ENCODE measurements at places on chromosomes 11 and 22.

DNA sequence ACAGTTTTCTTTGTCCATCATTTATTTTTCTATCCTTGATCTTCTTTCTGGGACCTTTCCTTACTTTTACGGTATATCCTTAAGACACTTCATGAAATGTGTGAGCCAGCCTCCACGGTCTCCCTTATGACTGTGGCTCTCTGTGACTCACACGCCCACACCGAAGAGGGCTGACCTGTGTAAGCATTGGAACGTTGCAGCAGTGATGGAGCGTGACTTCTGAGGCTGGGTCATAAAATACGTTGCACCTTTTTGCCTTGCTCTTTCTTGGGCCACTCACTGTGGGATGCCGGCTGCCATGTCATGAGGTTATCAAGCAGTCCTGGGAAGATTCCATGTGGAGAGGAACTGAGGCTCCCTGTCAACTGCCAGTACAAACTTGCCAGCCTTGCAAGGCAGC, 96.3 kb upstream of the RAB1B start:
- DNase-seq = no peak

- DNase-seq = peak; percentile 31
These were observed 9.3 kb downstream of the TFIP11 start for GRCh38 chr22:26502688-26503561.

DNA sequence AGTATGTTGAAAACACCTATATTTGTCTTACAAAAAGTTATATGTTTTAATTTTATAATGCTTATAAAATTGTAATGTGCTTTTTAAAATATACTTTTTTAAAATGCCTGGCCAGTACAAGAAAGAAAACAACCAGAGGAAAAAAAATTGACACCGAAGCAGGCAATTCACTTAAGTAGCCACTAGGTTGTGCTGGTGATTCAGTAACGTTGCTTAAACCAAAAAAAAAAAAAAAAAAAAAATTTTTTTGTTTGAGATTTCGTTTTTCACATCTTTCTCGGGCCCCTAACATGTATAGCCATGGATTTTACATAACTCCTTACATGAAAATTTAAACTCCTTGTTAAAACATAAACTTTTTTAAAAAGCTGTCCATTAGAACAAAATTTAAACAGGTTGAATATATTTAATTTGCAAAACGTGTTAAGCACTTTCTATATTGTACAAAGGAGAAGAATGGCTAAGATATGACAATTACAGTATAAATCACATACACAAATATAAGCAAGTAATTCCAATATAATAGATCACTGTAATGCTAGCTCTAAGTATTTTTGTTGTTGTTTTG, 9.2 kb downstream of the OR8B4 start:
- peak; percentile 12 for DNase-seq

- DNase-seq = no peak
These were observed 120.3 kb downstream of the KCNQ1OT1 start for GRCh38 chr11:2579315-2580060.

GRCh38 chr22:44400763-44401060, 88.0 kb upstream of the SHISAL1 start:
- DNase-seq = no peak

GRCh38 chr11:2131371-2132236, 7.6 kb downstream of the IGF2 start:
- no peak for DNase-seq

- no peak for DNase-seq
These were observed 1307.8 kb upstream of the RAG2 start for GRCh38 chr11:37905707-37906417.

- DNase-seq = no peak
These were observed 13.0 kb upstream of the UBASH3B start for GRCh38 chr11:122642472-122642922.

DNA sequence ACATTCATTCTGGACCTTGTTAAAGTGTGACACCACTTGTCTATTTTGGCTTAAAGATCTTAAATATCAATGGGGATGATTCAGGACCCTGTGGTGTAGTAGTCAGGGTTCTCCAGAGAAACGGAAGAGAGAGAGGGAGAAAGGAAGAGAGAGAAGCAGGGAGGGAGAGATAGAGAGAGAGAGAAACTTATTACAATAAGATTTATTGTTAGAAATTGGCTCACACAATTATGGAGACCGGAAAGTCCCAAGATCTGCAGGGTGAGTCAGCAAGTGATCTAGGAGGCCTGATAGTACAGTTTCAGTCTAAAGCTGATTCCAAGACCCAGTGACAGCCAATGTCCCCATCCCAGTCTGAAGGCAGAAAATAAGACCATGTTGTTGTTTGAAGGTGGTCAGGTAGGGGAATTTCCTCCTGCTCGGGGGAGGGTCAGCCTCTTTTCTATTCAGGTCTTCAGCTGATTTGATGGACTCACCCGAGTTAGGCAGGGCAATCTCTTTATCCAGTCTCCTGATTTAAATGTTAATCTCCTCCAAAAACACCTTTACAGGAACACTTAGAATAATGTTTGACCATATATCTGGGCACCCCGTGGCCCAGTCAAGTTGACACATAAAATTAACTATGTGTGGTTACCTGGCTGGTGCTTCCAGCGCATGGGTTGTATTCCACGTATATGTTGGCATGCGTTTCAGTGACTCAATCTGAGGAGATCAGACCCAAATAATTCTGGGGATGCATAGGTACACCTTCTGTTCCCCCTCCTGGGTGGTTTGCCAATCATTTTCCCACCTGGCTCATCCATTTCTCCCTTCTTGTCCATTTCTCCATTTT, 1350.5 kb downstream of the TBC1D22A start:
- DNase-seq = no peak

DNA sequence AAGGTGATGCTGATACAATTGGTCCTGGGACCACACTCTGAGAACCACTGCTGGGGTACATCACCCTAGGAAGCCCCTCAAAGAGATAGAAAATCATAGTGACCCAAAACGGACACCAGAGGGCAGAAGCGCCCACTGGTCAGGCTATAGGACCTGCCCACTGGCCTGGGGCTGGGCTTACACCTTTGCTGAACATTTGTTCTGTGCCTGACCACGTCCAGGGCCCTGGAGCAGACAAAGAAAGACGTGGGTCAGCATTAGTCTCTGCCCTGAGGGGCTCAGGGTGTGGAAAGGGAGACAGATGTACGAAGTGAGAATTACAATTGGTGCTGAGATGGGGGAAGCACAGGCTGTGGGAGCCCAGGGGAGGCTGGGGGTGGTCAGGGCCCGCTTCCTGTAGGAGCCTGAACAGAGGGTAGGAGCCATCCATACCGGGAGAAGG, 14.4 kb upstream of the SERPINH1 start:
- DNase-seq = peak; percentile 80

DNA sequence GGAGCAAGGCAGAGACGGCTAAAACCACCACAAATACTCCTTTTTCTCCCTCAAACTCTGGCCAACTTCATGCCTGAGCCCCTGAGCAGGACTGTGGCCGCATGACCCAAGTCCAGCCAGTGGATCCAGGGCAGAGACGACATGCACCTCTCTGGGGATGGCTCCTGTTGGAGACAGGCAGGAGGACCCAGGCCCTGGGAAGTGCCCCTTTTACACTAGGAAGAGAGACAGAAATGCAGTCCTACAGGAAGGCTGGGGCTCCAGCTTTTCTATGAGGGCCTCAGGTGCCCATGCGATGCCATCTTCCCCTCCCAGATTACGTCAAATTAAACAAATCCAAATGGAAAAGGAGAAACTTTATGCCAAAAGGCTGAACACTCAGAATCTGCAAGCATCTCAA, 498.0 kb downstream of the BRD1 start:
- DNase-seq = no peak

DNA sequence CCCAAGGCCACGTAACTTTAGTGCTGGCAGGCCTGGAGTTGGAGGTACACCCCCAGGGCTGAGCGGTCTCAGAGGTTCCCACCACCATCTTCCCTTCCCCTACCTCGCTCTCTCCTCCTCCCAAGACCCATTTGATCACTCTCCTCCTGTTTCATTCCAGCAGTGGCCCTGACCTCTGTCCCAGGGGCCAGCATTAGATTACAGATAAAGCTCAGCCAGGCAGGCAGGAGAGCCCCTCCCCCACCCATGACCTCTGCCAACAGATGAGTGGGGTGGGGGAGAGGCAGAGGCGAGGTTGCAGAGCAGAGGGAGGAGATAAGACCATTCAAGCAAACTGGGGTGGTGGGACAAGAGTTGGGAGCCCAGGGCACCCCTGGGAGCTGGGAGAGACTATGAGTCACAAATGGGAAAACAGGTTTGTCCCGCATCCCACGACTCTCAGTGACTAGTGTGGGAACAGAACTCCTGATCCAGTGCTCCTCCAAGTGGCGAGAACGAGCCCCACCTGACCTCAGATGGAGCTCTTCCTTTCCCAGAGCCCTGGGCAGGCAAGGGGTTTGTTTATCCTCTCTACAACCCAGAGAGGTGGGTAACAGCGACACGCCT, 367.9 kb downstream of the MN1 start:
- DNase-seq = no peak

DNA sequence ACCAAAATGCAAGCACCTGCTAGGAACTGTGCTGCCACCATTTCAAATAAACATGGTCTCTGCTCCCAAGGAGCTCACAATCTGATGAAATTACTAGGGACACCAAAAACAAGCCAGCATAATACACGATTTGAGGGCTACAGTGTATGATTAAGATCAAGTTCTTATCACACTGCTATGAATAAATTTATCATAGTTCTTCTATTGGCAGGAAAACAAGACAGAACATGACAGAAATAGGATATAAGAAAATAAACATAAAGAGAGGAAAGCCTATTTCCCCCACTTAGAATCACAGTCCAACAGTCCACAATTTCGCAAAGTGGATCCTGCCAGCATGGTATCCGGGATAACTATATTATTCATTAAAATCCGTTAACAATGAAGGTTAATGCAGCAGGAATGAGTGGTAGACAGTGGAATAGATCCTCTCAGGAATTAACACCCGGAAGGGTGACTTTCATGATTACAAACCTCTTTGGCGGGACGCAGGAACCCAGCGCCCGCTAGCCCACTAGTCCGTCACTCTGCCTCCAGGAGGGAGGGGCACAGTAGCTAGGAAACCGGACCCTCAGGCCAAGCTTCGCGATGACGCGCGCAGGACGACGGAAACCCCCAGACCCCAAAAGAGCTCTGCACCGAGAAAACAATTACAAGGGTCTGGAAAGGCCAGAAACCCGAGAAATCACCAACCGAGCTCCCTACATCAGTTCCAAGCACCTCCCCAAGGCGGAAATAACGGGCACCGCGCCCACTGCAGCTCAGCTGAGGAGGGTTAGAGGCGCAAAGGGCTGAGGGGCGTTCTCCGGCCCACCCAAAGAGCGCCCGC, 607 bp downstream of the CCDC82 start:
- DNase-seq = peak; percentile 35

- no peak for DNase-seq
These were observed 6.3 kb downstream of the DEPDC7 start for GRCh38 chr11:33021937-33022336.

DNA sequence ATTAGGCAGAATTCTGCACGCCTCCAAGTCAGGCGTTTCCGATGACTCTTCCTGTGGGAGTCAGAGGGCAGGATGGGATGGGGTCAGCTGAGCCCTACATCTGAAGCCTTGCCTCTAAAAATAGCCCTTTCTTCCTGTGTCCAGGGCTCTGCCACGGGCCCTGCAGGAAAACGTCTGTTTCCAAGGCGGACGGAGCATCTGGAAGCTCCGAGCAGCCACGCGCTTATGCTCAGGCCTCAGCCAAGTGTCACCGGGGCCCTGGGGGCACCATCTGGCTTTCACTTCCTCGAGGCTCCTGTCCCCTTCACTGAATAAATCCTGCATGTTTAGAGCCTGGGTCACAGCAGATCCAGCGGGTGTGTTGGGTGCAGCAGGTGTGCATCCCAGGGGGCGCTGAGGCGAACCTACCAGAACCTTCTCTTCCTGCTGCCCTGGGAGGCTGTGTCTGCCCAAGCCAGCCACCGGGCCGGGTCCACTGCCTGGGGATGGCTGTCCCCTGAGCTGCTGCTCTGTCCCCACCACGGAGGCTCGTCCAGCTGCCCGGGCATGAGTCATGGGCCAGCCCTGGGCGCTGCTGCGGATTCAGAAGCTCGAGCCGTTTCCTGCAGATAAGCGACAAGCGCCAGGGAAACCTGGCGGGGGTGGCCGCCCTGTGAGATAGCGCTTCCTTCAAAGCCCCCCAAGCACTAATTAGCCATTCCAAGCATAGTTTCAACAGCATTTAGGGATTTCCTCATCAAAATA, 32.0 kb upstream of the LINC01488 start:
- DNase-seq = no peak

GRCh38 chr11:36126678-36127077, 162.5 kb downstream of the COMMD9 start:
- DNase-seq = no peak

DNA sequence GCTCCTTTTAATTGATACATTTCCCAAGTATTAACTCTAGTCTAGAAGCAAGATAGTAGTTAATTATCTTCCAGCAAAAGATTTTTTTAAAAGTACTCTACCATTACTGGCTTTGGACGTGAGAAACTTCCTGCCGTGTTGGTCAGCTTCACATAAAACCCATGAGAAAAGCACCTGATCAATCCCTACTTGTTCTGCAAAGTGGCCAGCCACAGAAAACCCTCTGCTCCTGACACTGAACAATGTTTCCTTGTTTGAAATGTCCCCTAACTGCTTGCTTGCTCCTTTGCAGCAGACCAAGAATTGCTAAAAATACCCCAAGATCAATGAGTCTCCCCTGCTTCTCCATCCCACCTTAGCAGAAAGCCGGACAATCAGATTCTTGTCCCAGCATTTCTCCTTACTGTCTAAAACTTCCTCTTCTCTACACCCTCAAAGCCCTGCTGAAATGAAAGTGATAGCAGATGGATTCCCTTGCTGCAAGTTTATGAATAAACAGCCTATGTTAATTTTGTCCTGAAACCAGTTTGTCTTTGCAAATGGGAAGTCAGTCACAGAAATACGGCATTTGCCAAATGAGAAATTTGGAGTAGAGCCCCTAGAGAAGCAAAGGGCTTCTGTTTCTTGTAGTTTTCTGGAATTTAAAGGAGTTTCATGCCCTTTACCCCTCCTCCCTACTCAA, 207.1 kb upstream of the ARHGAP20 start:
- no peak for DNase-seq

DNA sequence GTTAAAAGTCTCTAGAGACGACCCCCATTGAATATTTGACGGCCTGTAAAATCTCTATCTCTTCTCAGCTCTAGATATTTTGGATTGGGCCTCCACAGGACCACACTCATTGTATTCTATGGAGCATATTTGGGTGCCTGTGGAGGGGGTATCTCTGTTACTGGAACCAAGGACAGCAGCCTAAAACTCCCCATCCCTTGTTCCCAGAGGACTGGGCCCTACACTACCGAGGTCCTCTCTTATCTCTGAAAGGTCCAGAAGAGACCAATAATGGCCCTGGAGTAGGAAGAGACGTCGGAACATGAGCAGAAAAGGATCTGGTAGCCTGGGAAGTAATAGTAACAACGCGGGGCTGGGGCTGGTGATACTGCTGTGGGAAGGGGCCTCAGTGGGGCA, 542 bp downstream of the HPS4 start:
- no peak for DNase-seq

DNA sequence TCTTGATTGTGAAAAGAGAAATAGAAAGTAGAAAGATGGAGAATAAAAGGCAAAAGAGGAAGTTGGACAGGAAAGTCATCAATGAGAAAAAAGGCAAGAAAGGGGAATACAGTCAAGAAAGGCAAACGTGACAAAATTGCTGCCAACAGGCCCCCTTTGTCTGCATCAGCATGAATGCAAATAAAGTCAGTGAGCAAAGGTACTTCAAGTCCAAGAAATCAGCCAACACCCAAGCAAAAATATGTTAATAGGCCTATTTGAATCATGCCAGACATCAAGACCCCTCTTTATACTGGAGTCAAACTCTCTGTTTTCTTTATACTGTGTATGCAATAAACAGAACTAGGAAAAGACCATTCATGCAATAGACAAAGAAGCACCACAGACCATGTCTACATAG, 34.3 kb downstream of the GUCY1A2 start:
- DNase-seq = no peak

Data from cerebellar cortex (tissue), 1 donor.